ENCODE measurements at places on chromosomes 11 and 22. TPM values are rescaled to one million over a fixed set of nuclear protein-coding genes. Genes with fewer than 3 reads are reported as not detected.

OR52N4 gene
- not detected for total RNA-seq

DNA sequence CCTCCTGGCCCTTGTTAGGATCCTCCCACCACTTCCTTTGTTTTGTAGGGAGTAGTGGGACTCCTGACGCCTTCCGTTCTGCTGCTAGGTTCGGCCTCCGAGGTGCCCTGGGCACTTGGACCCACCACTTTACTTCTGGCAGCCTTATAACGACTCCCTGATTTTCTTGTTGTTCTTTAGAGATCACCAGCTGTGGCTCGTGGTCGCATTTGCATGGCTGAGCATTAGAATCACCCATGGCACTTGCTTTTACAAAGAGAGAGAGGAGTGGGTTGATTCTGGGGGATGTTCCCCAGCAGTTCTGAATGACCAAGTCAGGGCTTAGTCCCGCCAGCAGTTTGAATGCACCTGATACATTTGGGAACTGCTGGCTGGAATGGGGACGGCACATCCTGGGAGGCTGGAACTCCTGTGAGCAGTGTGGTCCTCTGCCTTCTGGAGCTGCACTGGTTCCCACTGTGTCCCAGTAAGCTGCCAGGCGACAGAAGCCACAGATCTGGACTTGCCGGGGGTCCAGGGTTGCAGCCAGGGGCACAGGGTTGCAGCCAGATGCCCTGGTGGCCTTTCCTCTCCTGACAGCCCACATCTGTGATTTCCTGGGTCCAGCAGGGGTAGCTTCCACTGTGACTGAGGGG is 4.1 kb downstream of the TUB start:
- DNase-seq = no peak

- no peak for DNase-seq
Observed at GRCh38 chr11:50379484-50379883, 346.8 kb downstream of the OR4C45 start.

- DNase-seq = no peak
Observed at GRCh38 chr11:1695548-1696108, 1.4 kb upstream of the KRTAP5-6 start.

DNA sequence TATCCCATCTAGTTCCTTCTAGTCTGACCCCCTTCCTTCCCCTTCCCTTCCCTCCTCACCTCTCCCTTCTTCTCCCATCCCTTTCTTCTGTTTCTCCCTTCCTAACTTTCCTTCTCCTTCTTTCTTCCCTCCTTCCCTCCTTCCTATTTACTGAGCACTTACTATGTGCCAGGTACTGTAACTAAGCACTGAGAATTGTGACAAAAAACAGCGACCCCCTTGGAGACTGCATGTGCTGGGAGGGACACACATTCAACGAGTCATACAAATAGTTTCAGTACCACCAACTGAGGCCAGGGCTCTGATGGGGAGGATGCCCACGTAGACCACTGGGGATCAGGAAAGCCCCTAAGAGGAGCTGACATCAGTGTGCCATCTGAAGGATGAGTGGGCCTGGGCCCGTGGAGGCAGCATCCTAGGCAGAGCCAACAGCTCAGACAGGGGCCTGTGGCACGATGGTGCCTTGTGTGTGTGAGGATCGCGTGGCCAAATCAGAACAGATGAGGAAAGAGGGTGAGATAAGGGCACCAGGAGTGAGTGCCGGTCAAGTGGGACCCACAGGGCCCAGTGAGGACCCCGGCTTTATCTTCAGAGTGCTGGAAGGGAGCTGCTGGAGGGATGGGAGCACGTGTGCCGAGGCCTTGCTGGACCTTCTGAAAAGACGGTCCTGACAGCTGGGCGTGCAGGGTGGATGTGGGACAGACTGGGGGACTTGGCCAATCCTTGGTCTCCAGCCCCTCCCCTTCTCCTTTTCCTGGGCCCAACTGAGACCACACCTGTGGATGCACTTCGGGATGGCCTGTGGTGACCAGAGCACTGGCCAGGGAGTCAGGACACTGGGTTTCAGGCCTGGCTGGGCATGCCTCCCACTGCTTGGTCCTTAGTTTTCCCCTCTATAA is 38.4 kb upstream of the CRYBB3 start:
- no peak for DNase-seq

DNA sequence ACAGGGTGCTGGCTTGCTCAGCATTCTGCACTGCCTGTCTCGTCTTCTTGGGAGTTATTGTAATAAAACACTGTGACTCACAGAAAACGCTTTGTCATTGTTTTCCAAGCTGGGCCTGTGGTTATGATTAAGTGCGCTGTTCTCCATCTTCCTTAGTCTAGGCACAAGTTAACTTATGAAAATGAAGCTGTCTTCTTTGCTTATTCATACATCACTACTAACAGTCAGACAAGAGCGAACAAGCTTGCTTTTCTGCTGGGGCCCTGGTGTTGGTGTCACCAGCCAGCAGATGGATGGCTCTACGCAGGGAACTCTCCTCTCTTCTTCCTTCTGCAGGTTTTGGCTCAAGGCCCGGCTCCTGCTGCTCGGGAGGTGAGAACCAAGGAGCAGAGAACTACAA is 380.1 kb upstream of the SYN3 start:
- no peak for DNase-seq

Measured in Caco-2 (cell line).